ENCODE measurements at places on chromosomes 2 and 18. TPM values are rescaled to one million over a fixed set of nuclear protein-coding genes. Genes with fewer than 3 reads are reported as not detected.

Gene ZSWIM2
- not detected for total RNA-seq

Gene C2orf72
- 0.64 TPM for total RNA-seq

Gene PRKAG3
- total RNA-seq: not detected

Gene LYG2
- not detected for total RNA-seq

Gene CCDC74B
- 18.1 TPM for total RNA-seq

Gene TMEFF2
- 2.7 TPM for total RNA-seq

Gene ADD2
- total RNA-seq: 0.79 TPM

Gene HS1BP3
- 38.4 TPM for total RNA-seq

Gene C2orf81
- 0.95 TPM for total RNA-seq

Gene GTF3C2
- 40.6 TPM for total RNA-seq

Gene MERTK
- 65.4 TPM for total RNA-seq

Gene MDH1B
- 1.7 TPM for total RNA-seq

Gene RTKN
- 9.7 TPM for total RNA-seq

Gene HNMT
- total RNA-seq: 12.8 TPM

Gene DNER
- 191 TPM for total RNA-seq

Gene RRM2
- 4.0 TPM for total RNA-seq

Gene BUB1
- 17.1 TPM for total RNA-seq

Gene CD226
- 2.3 TPM for total RNA-seq

Gene SPTBN1
- total RNA-seq: 463 TPM

Gene SLC20A1
- total RNA-seq: 8.1 TPM

Gene TAF4B
- 5.4 TPM for total RNA-seq

Gene SAG
- total RNA-seq: not detected

Gene SNORC
- not detected for total RNA-seq

Gene SLC35G4
- not detected for total RNA-seq

Gene FOXI3
- not detected for total RNA-seq

Gene LCT
- 0.17 TPM for total RNA-seq

Gene ANKRD62
- not detected for total RNA-seq

Gene DPP10
- 14.9 TPM for total RNA-seq
